ENCODE measurements at places on chromosomes 4 and X. TPM values are rescaled to one million over a fixed set of nuclear protein-coding genes. Genes with fewer than 3 reads are reported as not detected.

- peak; percentile 14 for DNase-seq
These were observed 1.2 kb downstream of the TADA2B start for GRCh38 chr4:7044137-7044930.

DNA sequence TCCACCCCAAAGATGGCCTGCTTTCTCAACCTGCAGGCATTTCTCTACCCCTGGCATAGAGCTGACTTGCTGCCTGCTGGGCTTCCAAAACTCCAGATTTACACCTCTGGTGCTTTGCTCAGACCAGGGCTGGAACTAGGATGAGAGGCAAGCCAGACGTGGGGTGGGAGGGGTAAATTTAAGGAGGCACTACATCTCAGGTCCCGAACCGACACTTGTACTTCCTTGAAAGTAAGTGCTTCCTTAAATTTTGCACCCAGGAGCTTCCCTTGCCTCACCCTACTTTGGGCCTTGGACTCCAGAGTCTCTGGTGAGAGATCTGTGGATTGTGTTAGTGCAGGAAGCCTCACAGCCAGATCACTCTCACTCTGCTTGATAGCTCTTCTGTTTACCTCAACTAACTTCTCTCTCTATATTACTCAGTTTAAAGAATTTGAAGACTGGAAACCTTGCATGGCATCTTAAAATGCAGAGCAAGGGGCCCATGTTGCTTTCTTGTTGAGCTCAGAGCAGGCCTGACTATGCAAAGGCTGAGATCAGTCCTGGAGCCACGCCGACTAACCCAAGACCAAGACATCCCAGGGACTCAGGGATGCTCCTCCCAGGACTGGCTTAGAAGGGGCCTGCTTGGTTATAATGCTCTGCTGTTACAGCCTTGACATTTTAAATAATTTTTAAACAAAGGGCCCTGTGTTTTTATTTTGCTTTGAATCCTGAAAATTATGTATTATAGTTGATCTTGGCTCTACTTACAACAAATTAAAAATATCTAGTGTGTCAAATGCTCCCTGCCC is 145.0 kb upstream of the LEF1 start:
- DNase-seq: no peak

DNA sequence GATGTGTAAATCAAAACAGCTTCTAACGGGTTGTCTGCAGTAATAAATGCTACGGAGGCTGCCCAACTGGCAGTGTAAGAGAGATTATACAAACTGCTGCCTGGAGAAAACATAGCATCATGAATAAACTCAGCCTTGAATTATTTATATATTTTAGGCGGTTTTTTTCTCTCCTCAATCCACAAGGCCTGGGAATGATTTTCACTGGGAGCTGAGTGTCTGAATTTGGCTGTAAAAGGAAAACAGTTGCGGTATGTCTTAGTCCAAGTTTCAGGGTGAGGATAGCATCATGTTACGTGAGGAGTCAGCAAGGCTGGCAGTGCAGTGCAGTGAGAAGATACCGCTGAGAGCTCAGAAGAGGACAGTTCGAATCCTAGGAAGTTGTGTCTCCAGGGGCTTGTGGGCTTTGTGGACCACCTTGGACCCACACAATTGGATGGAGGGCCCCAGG is 291.5 kb upstream of the BOD1L1 start:
- peak; percentile 98 for DNase-seq

GRCh38 chrX:153861151-153861550 is 24.8 kb downstream of the L1CAM start:
- DNase-seq: no peak

DNA sequence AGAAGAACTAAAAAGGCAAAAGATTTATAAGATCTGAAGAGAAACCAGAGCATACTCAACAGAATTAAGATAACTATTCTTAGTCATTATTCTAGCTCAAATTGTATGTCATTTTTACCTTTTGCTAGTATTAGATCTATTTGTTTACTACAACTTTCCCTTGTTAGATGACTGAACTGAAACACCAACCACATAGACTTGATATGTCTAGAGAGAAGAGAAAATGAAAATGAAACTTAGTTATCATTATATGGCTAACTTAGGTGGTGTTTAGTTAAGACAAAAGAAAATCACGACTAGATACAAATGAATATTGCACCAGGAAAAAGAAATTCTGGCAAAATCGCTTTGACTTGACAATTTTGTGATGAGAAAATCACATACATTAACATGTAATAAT is 690.8 kb downstream of the PCDH18 start:
- no peak for DNase-seq

GRCh38 chr4:28481565-28481964 is 1620.9 kb downstream of the STIM2 start:
- no peak for DNase-seq

DNA sequence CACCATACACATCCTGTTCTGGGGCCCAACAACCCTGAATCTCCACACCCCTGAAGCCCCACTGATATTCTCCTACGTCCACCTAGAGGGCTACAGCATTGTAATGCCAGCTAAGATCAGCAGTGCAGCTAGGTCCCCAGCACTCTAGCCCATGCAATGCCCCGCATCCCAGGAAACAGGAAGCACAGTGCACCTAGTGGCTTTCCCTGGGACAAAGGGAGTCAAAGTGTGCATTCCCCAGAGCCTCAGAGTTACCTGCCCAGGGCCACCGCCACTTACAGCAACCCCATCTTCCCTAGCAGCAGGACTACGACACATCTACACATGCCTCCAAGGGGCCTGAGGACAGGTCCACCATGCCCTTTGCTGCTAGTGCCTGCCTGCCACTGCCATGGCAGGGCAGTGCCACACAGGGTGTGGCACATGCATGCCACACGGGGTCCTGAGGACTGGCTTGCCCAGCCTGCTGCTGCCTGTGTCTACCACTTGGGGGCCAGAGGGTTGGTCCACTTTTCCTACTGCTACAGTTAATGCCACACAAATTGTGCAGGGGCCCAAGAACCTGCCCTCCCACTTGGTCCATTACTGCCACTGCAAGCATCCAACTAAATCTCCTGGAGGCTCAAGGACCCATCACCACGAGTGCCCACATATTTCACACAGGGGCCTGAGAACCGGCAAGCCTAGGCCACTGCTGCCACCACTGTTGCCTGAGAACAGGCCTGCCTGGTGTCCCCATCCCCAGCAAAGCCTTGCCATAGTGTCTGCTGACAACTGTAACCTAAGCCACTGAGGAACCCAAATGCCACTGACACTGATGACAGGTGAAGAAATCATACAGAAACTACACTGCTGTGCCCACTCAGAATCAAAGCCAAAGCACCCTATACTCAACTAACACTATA is 23.7 kb downstream of the TLR6 start:
- DNase-seq: no peak

GRCh38 chr4:121143131-121143530 is 21.0 kb downstream of the TNIP3 start:
- DNase-seq: no peak

DNA sequence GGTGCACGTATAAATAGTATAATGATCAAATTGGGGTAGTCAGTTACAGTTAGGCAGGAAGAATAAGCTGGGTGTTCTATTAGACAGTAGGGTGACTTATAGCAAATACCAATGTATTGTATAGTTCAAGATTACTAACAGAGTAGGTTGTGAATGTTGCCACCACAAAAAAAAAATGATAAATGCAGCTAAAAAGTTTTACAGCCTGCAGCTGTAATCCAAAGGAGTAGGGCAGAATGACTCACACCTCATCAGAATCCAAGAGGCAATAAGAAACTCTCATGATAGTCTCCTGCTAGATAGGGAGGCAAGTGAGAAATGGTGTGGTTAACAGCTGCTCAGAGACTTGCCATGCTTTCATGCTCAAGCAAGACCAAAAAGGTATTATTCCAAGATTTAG is 19.6 kb upstream of the TCEAL4 start:
- peak; percentile 79 for DNase-seq

GRCh38 chrX:127404161-127404560 is 584.6 kb downstream of the PRR32 start:
- no peak for DNase-seq

DNA sequence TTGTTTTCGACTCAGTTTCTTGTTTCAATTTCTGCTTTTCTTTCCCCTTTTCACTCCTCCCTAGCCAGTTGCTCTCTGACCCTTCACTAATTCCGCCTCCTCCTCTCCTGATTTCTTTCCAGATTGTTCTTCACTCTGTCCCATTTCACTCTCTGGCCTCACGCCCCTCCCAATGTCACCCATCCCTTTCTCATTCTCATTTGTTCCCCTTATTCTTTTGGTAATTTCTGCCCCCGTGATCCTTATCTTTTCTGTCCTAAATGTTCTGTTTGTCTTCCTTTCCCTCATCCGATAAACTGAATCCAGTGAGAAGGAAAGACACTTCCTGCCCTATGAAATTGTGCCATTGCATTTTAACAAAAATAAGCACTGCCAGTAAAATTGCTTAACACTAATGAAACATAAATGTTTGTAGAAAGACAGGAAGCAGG is 94.5 kb upstream of the RASGEF1B start:
- DNase-seq: no peak

DNA sequence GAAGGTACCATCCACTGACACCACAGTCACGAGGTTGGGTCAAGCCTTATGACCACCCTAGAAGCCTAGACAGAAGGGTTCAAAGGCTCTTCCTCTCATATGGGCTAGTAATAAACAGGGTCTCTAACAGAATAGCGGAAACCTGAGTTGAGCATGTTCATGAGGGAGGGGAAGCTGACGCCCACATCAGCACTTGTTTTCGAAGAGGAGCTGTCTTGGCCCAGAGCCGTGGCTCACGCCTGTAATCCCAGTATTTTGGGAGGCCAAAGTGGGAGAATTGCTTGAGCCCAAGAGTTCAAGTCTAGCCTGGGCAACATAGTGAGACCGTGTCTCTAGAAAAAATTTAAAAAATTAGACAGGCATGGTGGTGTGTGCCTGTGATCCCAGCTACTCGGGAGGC is 21.5 kb upstream of the TMSB4X start:
- DNase-seq: no peak

DNA sequence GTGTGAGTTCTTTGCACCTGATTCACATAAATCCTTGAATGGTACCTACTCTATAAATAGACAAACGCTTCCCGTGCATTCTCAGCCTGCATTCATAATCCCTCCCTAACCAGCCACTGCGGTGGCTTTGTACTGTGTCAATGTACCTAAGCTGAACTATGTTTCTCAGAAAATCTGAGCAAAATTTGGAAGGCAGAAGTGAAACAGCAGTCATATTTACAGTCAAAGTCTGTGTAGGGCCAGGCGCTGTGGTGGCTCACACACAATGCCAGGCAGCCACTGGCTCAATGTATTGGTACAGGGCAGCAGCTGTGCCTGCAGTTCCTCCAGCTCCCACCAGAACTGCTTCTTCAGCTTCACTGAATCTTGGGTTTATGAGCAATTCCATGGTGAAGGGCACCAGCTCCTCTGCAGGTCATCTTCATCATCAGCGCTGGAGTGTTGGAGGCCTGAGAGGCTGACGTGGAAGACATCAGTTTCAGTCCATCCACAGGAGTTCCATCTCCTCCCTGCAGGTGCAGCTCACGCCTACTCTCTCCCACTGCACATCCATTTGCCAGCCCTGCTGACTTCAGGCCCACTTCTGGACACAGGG is 32.3 kb upstream of the IRF2 start:
- DNase-seq: peak; percentile 31

DNA sequence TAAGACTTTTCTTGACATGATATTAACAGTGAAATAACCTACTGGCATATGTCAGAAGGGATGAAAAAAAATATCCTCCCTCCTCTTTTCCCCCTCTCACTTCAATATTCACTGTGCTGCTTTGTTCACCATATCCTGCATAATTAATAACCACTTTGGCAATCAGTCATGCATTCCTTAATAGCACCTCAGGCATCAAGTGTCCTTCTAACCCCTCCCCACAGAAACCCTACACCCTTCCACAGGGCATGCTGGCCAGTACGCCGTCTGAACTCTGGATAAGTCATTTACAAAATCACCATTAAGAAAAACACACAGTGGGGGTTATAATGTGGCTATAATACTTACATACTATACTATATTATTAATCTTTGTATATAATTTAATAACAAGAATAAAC is 165.9 kb downstream of the PDGFC start:
- DNase-seq: peak; percentile 34

DNA sequence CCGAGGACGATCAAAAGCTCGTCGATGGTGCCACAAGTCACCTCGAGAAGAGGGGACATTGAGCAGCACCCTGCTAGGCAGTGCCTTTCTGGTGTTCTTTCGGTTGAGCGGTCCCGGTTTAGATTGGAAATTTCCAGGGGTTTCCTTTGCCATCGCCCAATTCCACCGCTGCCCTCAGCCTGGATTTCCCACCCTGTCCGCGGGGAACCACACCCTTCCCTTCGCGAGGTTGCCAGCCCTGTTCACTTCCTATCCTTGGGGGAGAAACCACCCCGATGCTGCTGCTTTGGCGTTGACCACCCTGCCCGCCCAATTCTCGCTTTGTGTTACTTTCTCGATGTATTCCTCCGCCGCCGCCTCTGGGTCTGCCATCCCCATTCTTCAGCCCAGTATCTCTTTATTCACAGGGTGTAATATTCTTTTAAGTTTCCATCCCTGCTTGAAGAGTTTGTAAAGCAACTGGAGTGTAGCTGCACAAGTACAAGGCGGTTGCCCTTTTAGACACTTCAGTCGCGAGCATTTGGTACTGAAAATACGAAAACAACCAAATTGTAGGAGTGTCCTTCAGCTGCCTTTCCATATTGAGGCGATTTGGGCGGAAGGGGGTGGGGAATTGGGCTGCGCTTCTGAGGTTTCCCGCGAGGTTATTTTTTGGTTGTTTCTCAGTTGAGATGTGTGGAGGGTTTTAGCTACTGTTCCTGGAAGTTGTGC is 1.1 kb downstream of the OGT start:
- peak; percentile 52 for DNase-seq

DNA sequence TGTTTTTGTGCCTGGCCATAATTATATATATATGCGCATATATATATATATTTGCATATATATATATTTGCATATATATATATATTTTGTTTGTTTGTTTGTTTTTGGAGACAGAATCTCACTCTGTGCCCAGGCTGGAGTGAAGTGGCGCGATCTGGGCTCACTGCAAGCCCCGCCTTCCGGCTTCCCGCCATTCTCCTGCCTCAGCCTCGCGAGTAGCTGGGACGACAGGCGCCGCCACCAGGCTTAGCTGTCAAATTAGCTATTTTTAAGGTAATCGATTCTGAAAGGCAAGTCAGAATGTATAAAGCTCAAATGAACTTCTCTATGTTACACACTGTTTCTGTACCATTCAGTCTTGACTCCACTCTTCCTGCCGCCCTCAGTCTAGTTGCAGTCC is 273.3 kb downstream of the TRIML1 start:
- DNase-seq: no peak

- no peak for DNase-seq
These were observed 89.2 kb upstream of the RAPGEF2 start for GRCh38 chr4:159013692-159014091.

GRCh38 chr4:53716011-53716410 is 124.7 kb upstream of the LNX1 start:
- no peak for DNase-seq

- no peak for DNase-seq
These were observed 29.7 kb upstream of the IL9R start for GRCh38 chrX:155967653-155968325.

Gene BEND2
- not detected for total RNA-seq

Gene PLAC8
- 12.5 TPM for total RNA-seq

Gene REELD1
- not detected for total RNA-seq

Gene PNMA6E
- total RNA-seq: not detected

Gene TRPC5OS
- total RNA-seq: not detected

Gene CSAG1
- total RNA-seq: not detected

Gene PDE5A
- total RNA-seq: 1.6 TPM

Gene OPRPN
- not detected for total RNA-seq

Gene NSD2
- 69.9 TPM for total RNA-seq

All from LHCN-M2 (cell line).